ENCODE measurements at places on chromosomes 7 and 10. TPM values are rescaled to one million over a fixed set of nuclear protein-coding genes. Genes with fewer than 3 reads are reported as not detected.

Gene CDC14C
- not detected for total RNA-seq

Gene HECW1
- 0.38 TPM for total RNA-seq

Gene HMX2
- total RNA-seq = not detected

Gene UNC5B
- total RNA-seq = 2.9 TPM

Gene OPN4
- not detected for total RNA-seq

Gene ASIC3
- total RNA-seq = not detected

Gene PSD
- 9.3 TPM for total RNA-seq

Gene ENTPD1
- total RNA-seq = 0.16 TPM

Gene SEMA4G
- 18.0 TPM for total RNA-seq

Gene ABCC2
- 0.38 TPM for total RNA-seq

Gene TLX1
- total RNA-seq = not detected

Gene POLR3A
- total RNA-seq = 13.7 TPM

Gene SVOPL
- total RNA-seq = not detected

Gene MDH2
- total RNA-seq = 146 TPM

Gene FAM25C
- not detected for total RNA-seq

Gene STOX1
- 0.16 TPM for total RNA-seq

Gene GIMAP5
- total RNA-seq = not detected

Gene PDCD4
- 17.4 TPM for total RNA-seq

Gene IQUB
- total RNA-seq = 0.89 TPM

Gene STK31
- total RNA-seq = not detected

Gene RELN
- total RNA-seq = 3.1 TPM

Gene DUS4L
- 8.1 TPM for total RNA-seq

Gene RBM17
- total RNA-seq = 33.1 TPM

Gene KNDC1
- total RNA-seq = 0.16 TPM

Gene ECHDC3
- total RNA-seq = 22.2 TPM

Gene CLRN3
- not detected for total RNA-seq

Gene RBM33
- 14.0 TPM for total RNA-seq

Gene IFIT2
- 2.2 TPM for total RNA-seq

Gene ZP3
- 1.5 TPM for total RNA-seq

Gene AKR1C4
- not detected for total RNA-seq

Gene GIMAP4
- not detected for total RNA-seq

Gene SAMD8
- 13.1 TPM for total RNA-seq

Gene CTBP2
- 68.8 TPM for total RNA-seq

Gene LRIT1
- not detected for total RNA-seq

Gene INA
- 2.9 TPM for total RNA-seq

Gene C10orf95
- total RNA-seq = 0.13 TPM

Gene PAPOLB
- under 0.01 TPM for total RNA-seq

Gene TMEM196
- total RNA-seq = 0.13 TPM

Gene SLC35B4
- total RNA-seq = 12.1 TPM

Gene SPDYE11
- total RNA-seq = not detected

Gene ELAPOR2
- total RNA-seq = 3.9 TPM

Gene STEAP1
- 0.63 TPM for total RNA-seq

Gene NKX1-2
- not detected for total RNA-seq

Gene DNAH11
- not detected for total RNA-seq

Gene PLEKHS1
- total RNA-seq = not detected

Gene AKAP9
- total RNA-seq = 14.7 TPM

Gene C10orf62
- total RNA-seq = 0.13 TPM

Gene UBE3C
- 58.8 TPM for total RNA-seq

Gene KLLN
- 0.13 TPM for total RNA-seq

All from mesangial cell (primary cell).